Right ventricle myocardium superior (tissue), 1 donor: ENCODE measurements at places on chromosomes 6 and 20. TPM values are rescaled to one million over a fixed set of nuclear protein-coding genes. Genes with fewer than 3 reads are reported as not detected.

Gene EPPIN
- not detected for total RNA-seq

GRCh38 chr20:58056921-58057686 is 171.3 kb downstream of the ANKRD60 start:
- no peak for DNase-seq

GRCh38 chr6:129515004-129515403 is 195.0 kb downstream of the ARHGAP18 start:
- DNase-seq, result no peak

- no peak for DNase-seq
Measured at GRCh38 chr6:155882527-155883333, 427.1 kb upstream of the NOX3 start.

- no peak for DNase-seq
Measured at GRCh38 chr6:6455272-6455671, 133.2 kb upstream of the LY86 start.

- DNase-seq, result no peak
Measured at GRCh38 chr20:47865451-47865850, 80.2 kb upstream of the SULF2 start.

- DNase-seq, result no peak
Measured at GRCh38 chr6:141576751-141577150, 556.0 kb upstream of the GJE1 start.
